ENCODE measurements at places on chromosomes 11 and 22.

DNA sequence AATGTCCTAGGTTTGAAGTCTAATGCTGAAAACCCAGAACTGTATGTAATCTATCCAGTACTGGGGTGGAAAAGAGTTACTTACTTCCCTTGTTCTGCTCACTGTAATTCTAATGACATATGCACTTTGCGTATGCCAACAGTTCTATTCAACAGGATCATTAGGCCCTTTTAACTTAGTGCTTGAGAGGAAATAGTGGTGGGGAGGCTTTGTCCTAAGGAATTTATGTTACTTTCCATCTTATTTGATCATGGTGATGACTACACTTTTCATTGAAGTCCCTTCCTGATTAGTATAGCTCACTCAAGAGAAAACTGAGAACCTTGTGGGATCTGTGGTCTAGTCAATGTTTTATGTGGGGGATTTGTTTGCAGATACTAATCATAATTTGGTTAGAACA, 348.2 kb downstream of the GUCY1A2 start:
- DNase-seq = no peak

GRCh38 chr22:29313576-29314466, 1.7 kb downstream of the RASL10A start:
- no peak for DNase-seq

- DNase-seq = no peak
Measured at GRCh38 chr11:101083335-101083734, 46.3 kb downstream of the PGR start.

- DNase-seq = no peak
Measured at GRCh38 chr11:123000721-123001120, 19.1 kb upstream of the BSX start.

DNA sequence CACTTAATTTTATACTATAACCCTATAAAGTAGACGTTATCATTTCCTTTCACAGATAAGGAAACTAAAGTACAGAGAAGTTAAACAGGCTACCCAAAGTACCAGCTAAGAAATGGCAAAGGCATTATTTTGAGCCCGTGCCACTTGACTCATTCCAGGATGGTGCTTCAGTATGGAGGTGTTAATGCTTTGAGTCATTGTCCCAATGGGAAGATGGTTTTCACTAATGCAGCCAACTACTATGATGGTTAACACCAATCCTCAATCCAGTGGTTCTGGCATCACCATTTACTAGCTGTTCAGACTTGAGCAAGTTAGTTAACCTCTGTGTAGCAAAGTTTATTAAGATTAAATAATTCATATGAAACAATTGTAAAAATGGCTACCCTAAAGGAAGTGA, 123.1 kb upstream of the SLC5A12 start:
- no peak for DNase-seq

DNA sequence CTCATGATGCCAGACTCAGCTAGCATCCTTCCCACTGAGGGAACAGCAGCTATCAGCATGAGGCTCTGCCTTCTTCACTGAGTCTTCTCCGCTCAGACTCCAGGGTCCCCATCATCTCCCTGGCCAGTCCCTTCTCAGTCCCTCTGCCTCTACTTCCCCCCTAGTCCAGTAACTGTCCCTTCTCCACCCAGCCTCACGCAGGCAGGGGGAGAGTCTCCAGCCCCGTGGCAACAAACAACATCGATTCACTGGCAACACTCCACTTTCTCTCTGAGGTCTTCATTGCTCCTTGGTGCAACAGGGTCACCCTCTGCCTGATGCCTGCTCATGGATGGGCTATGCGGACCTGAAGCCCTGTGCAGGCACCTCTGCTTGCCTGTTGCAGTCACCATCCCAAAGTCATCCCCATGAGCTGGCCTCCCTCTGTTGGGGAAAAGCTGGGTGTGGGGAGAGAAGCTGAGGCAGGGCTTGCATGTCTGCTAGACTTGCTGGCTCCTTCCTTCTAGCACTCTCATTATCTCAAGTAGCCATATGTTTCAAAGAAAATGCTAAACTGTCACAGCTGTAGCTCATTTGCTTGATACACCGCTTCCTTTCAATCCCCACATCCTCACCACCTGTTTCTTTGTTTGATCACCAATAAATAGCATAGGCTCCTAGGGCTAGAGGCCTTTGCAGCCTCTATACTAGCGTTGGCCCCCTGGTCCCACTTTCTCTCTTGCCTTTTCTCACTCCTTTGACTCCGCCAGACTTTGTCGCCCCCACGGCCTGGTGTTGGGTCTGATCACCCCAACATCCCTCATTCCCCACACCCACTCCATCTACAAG, 4.3 kb upstream of the BCR start:
- no peak for DNase-seq

DNA sequence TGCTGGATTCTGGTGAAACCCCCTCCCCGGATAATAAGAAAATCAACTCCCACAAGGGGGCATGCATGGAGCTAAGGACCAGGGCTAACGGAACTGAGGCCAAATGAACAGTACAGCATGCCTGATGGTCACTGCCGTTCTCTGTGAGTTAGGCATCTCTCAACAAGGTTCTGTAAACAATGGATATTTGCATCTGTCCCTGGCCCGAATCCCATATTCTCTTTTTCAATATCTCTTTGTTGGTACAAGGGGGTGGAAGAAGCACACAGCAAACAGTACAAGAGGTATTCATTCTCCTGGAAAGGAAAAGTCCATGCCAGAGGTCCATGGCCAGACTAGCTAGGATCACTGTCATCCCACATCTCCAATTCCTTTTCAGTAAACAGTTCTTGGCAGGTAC, 32.2 kb upstream of the APOA1 start:
- DNase-seq = no peak

DNA sequence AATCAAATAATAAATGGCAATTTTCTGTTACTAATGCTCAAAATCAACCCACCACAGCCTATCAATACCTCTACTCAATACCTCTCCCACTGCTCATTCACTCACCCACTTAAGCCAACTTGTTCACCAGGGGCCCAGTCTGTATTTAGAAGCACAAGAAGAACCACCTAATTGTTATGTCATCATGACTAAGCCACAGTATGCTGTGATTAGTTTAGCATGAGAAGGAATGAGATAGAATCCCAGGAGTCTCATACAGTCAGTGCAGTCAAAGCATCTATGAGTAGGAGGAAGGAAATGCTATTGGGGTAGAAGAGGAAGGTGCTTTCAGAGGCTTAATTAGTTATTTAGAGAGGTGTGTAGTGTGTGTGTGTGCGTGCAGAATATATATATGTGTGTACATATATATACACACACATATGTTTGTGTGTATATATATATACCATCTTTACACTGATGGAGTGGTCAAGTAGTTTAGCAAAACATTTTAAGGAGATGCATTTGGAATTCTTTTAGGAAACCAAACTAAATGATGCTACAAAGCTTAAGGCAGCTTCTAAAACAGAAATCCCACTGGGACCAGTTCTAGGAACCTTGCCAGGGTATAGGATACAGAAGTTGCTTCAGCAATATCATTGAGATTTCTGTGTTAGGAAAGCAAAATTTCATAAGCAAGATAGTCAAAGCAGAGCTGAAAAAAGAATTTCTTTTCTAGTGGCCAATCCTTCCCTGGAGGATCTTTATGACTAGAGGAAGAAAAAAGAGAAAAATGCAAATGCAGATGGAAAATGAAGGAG, 27.5 kb downstream of the KCNA4 start:
- DNase-seq = no peak

GRCh38 chr11:5923794-5924193, 18.3 kb upstream of the OR56A3 start:
- DNase-seq = no peak

DNA sequence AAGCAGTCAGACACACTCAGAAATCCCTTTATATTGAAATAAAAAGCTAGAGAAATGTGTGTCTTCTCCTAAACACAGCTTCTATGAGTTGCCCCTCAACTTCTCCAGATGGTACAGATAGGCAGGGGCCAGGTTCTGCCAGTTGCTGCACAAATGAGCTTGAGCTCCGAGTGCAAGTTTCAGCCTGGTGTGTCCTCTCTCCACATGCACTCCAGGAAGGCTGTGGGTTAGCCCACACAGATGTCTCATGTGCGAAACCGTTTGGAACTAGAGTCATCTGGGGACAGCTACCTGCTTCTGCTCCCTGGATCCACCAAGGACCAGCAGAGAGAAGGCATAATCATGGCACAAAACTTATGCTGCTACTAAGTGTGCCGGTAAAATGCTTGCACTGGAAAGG, 812.6 kb downstream of the OPCML start:
- DNase-seq = no peak
